Smooth muscle cell of the pulmonary artery (primary cell): ENCODE measurements at places on chromosomes 6 and 20. TPM values are rescaled to one million over a fixed set of nuclear protein-coding genes. Genes with fewer than 3 reads are reported as not detected.

The RSPH4A gene
- total RNA-seq = 0.07 and 0.10 TPM in 2 replicates

The PI3 gene
- total RNA-seq = not detected in 2 replicates

The GHRH gene
- total RNA-seq = not detected in 2 replicates

The IL17F gene
- total RNA-seq = not detected in 2 replicates

The ADGRF4 gene
- 0.07 and 0.10 TPM in 2 replicates for total RNA-seq

The MLN gene
- not detected in 2 replicates for total RNA-seq

The TMEM14B gene
- total RNA-seq = 43.3 and 59.6 TPM in 2 replicates
